8988T (cell line): ENCODE measurements at places on chromosomes 6 and 20.

DNA sequence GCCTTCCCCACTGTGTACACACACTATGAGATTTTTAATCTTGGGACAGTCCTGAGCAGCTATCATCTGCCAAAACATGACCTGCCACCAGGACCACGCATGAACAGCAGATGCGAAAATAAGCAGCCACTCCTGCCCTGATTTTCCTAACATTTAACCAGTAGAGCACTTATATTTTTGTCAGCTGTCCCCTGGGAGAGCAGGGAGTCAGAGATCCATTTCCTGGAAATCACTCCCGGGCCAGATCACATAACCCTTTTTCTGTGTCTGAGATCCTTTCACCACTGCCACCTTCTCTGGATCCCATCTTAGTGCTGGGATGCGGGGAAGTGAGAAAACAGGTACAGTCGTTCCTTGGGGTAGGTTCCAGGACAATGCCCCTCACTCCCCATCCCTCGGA is 5.7 kb downstream of the SDCBP2 start:
- DNase-seq: no peak

- no peak for DNase-seq
Measured at GRCh38 chr6:3900744-3901336, 51.7 kb downstream of the FAM50B start.

GRCh38 chr6:133854364-133855275 is 34.3 kb upstream of the TCF21 start:
- DNase-seq: no peak

- DNase-seq: no peak
Measured at GRCh38 chr20:53905019-53905819, 165.2 kb downstream of the BCAS1 start.

DNA sequence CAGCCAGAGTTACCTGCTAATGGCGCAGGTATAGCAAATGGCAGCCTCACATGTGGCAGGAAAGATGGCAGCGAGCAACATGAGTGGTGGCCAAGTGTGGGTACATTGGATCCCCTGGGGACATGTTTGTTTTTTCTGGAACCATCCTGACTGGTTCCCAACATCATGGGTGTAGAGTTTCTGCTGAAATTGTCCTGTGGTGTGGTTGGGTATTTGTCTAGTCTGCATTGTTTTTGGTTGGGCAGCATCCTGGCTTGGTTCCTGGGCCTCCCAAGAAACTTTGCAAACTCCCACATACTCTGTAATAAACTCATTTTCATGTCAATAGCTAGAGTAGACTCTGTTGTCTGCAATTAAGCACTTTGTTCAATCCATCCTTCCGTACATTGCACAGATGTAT is 282.6 kb downstream of the CDC5L start:
- no peak for DNase-seq

GRCh38 chr6:7391151-7391550 is 1.5 kb downstream of the RIOK1 start:
- DNase-seq: no peak

DNA sequence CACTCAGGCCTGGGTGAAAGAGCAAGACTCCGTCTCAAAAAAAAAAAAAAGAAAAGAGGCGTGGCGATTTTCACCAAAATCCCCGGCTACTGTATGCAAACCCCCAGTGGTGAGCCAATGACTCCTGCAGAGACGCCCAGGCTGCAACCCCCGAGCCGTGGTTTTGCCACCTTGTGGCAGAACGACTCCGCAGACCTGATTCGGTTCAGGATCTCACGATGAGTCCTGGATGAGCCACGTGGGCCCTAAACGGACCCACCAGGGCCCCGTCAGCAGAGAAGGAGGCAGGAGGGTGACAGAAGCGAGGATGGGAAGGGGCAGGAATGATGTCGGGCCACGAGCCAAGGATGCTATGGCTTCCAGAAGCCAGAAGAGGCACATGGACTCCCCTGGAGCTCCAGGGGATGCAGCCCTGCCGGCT is 42.5 kb downstream of the SLC2A4RG start:
- DNase-seq: no peak

DNA sequence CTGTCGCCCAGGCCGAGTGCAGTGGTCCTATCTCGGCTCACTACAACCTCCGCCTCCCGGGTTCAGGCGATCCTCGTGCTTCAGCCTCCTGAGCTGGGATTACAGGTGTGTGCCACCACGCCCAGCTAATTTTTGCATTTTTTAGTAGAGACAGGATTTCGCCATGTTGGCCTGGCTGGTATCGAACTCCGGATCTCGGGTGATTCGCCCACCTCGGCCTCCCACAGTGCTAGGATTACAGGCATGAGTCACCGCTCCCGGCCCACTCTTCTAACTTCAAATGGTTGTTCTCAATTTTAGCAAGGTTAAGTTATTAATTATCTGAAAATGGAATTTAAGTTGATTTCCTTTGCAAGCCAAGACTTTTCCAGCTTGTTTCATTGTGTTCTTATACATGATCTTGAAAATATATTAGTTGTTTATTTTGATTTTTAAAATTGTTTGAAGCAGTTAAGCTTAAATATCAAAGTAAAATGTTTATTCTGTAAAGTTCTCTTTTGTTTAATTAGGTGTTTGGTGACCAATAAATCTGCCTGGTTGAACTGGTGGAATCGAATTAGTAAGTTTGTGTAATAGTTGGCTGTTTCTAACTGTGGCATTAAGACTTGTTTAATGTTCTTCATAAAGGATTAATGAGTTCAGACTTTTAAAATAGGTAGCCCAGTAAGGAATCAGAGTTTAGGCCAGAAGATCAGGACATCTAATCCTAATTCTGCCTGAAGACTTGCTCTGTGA is 2.3 kb downstream of the PM20D2 start:
- no peak for DNase-seq

DNA sequence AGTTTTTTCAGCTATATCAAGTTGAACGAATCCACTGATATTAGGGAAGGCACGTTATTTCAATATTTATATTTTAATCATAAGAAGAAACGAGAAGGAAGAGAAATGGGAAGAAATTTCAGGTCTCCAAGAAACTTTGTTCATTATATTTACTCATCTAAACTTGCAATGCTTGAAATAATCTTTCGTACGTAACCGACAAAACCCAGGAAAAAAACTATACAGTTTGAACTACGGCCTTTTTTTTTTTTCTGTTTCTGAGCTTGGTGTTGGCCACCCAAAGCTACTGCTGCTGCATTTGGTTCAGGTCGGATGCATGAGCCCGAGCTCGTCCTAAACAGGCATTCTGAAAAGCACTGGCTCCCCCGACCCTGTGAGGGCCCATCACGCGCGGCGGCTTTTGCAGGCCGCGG is 548 bp downstream of the PERP start:
- no peak for DNase-seq

DNA sequence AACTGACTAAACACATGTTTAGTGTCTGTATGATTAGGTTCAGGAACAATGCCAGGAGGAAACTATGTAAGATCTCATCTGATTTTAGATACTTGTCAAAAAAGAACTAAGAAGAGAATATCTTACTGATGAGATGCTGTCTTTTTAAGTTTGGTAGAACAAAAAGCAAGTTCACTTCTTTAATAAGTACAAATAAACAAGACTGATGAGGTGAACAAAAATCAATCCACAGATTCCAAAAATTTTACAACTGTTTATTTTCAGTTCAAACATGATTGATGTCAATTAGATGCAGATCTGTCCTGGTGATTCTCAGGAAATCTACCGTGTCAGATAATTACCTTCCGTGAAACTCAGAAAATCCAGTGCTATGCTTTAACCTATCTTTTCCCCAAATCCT is 24.9 kb downstream of the EPHA7 start:
- no peak for DNase-seq

DNA sequence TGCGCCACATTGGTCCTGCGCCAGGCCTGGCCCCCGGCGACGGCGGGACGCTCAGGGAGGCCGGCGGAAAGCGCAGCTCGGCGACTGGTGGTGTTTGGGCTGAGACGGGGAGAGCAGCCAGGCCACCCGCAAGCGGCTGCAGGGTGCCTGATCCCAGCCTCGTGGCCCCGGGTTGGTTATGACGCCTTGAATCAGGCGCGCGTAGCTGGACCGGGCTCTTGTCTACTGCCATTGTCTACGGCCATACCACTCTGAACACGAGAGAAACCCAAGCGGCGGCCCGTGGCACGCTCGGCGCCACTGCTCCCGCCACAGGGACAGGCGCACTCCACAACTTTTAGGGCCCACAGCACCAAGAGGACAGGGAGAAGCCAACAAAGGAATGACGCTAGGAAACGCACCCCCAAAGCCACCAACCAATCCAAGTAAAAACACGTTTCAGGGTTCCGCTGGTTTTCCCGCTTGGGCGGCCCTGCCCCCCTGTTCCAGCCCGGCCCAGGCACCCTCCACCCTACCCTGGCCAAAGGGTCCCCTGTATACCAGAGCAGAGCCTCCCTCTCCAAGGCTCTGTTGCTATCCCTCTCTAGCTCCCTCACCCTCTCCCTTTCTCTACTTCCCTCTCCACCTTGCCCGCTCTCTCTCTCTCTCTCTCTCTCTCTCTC is 1849.3 kb upstream of the DEFB115 start:
- DNase-seq: no peak

GRCh38 chr20:7589164-7589563 is 351.1 kb downstream of the HAO1 start:
- no peak for DNase-seq

DNA sequence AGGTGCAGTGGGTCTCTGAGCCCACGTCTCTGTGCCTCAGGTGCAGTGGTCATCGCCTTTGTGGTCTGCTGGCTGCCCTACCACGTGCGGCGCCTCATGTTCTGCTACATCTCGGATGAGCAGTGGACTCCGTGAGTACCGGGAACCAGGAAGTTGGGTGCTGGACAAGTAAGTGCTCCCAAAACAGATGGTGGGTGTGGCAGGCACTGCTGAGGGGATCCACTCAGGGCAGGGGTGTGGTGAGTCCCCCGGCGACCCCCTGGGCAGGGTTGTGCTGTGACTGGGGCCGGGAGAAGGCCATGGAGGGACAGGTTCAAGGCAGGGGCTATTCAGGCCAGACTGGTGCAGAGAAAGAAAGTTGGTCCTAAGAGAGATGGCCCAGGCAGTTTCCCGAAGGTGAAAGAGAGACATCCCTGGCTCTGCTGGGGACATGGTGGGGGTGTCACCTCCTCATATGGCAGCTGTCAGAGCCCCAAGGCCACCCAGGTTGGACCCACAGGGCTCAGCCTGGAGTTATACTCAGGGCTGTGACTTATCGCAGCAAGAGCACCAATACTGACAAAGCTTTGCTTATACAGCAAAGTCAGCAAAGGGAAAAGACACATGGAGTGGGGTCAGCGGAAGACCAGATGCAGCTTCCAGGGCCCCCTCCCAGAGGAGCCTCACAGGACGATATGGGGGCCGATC is 37.9 kb upstream of the MRGBP start:
- DNase-seq: no peak

DNA sequence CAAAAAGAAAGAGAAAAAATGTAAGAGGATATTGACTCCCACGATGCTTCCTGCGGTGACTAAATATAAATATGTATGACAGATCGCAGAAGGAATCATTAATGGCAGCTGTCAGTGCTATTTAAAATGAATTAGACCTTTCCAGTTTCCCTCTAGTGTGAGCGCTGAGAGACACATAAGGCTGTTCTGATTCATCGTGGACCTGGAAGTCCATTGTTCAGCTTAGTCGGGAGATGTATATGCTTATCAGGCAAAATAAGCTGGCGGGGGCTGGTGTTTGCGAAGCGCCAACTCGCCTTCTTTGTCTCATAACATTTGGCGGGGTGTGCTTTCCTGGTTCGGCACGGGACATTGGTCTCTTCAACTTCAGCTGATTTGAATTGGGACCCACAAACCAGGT is 95.4 kb downstream of the CDH4 start:
- DNase-seq: no peak

DNA sequence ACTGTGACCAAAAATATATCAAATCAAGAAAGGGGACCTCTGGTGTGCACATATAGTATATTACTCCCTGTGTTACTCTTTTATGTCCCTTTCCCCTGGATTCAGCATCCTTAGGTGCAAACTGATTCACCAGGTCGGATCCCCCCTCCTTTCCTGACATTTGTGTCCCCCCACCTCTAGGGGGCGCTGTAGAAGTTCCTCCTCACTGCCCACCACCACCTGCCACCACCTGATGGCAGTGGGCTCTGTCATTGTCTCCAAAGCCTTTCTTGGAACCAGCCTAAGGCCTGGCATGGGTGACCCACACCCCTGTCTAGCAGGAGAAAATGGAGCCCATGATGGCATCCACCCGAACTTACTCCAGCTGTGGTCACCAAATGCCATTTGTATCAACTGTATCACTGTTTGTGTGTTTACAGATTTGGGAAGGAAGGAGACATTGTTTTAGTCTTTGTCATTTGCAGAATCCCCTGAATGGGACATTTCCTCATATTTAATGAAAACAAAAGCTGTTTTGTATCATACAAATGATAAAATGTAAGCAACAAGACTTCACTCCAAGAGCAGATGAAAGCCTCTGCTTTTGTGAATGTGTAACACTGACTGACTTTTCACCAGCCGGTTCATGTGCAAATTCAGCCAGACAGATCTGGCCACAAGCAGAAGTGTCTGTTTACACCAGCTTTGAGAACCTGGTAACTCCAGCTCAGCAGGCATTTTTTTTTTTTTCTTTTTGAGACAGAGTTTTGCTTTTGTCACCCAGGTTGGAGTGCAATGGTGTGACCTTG is 66.2 kb downstream of the ARMC2 start:
- DNase-seq: peak; percentile 38

DNA sequence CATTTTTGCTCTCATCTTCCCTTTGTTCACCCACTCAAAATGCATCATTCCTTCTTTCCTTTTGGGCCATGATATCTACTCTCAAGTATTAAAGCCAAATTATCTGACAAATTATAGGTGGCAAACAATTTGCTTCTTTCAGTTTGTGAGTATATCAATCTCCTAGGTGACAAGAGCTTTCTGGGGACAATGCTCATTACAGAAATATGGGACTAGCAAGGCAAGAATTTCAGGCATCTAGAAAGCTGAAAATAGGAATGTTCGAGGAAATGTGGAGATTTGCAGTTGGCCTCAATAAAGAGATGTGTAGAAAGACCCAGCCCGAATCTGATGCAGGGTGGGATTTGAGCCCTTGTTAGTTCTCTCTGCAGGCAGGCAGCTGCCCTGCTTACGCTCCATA is 71.8 kb downstream of the ALDH8A1 start:
- no peak for DNase-seq

DNA sequence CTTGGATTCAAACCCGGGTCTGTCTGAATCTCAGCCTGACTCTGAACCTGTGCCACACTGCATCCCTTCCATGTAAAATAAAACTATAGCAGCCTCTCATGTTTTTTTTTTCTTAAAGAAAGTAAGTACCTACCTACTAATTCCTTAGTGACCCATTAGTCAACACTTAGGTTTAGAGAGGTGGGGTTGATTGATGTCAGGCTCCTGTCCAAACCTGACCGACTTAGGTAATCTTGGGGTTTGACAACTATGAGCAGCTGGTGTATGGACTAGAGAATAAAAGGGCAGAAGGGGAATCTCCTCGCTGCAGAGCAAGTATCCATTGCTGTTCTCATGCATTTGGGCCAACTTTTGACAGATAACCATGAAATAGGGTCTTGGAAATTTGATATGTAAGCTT is 6.5 kb downstream of the NKAIN2 start:
- no peak for DNase-seq
